Cerebellum (tissue), 4 donors: ENCODE measurements at places on chromosomes 4 and X. TPM values are rescaled to one million over a fixed set of nuclear protein-coding genes. Genes with fewer than 3 reads are reported as not detected.

TMSB15B gene
- 33.6 TPM for total RNA-seq

FRYL gene
- 141 TPM for total RNA-seq

RHOXF2B gene
- not detected for total RNA-seq

FAM241A gene
- 1.9 TPM for total RNA-seq

ZNF41 gene
- total RNA-seq = 12.2 TPM

UGT2B10 gene
- total RNA-seq = not detected

DUSP21 gene
- total RNA-seq = not detected

KIAA1210 gene
- 0.36 TPM for total RNA-seq

DNA sequence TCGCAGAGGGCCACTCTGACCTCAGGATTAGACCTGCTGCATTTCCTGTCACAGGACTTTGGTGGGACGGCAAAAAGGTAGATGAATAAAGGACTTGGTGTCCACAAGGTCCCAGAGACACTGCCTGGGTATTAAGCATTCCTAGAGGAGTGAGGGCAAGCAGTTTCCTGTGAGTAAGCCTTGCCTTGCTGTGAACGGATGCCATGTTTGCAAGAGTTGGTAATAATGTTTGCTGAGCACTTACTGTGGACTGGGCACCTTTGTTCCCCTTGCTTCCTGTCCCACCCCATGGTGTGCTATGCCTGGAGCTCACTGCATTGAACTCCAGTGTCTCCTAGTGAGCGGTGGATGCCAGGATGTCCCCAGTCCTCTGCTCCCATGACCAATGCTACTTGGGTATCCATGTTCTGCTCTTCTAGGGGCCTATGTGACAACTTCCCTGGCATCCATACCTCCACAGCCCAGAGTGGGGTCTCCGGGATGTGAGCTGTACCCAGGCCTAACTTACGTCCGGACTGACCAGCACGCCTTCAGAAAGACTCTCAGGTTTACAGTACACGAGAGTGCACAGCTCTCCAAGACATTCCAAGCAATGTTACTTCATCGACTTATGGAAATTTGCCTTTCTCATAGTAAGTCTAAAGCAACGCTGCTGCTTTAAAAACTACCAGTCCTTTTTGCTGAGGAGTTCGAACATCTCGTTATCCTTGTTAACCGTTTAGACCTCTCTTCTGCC is 95.5 kb upstream of the MSX1 start:
- DNase-seq = no peak

GRCh38 chr4:71300964-71301363 is 37.9 kb upstream of the SLC4A4 start:
- no peak for DNase-seq

DNA sequence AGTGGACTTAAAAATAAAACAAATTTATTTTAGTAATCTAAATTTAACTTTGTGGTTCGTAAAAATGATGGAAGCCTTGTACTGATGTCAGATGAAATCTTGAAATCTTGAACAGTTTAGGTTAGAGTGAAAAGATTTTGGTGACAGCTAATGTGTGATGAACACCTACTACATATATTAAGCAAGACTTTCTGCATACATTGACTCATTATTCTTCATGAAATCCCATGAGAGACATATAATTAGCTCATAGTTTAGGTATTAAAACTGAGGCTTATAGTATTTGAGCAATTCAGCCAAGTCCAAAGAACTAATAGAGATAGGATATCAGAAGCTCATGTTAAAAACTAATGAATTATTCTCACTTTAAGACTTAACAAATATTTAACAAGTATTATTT is 66.9 kb upstream of the PCDH7 start:
- no peak for DNase-seq

DNA sequence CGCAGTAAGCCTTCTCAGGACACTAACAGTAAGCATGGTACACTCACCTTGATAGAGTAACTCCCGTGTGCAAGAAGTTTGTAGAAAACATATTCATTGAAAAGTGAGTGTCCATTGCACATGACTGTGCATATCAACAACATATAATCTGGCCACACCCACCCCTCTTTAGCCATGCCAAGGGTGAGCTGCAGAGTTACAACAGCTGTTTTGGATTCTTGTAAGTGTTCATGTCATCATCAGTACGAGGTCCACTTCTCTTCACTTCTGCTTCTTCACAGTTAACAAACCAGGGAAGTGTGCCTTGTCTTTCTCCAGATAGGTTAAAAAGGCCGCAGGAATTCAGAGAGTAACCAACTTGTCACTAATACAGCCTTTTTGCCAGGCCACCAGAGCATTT is 116.6 kb downstream of the IRF2 start:
- DNase-seq = no peak

DNA sequence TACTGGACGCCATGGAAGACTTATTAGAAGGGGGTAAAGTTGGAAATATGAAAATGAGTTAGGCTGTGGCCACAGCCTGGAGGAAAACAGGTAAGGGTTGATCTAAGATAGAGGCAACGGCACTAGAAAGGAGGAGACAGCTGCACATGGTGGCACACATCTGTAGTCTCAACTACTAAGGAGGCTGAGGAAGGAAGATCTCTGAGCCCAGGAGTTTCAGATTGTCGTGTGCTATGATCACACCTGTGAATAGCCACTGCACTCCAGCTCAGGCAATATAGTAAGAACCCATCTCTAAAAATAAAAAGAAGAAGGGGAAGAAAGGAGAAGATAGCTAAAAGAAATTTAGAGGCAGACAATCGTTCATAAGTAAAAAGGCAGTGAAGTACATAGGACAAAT is 87.8 kb upstream of the SORBS2 start:
- no peak for DNase-seq

DNA sequence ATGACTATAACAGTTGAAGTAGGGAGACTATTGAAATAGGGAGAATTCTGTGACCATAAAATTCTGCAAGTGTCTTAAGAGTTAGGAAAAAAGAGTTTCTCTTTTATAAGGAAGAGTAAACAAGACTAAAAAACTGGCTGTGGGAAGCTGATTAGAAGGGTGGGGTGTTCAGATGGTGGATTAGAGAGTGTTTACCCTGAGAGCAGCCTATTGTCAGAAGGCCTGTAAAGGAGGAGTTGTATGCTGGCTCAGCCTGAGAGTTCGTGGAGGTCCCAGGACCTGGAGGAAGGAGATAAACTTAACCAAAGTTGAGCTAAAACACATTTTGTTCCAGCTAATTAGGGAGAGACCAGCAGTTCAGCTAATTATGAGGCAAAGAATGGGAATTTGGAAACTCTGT is 629.7 kb downstream of the PCDH7 start:
- DNase-seq = no peak
